ENCODE measurements at places on chromosomes 6 and 20. TPM values are rescaled to one million over a fixed set of nuclear protein-coding genes. Genes with fewer than 3 reads are reported as not detected.

NHLRC1 gene
- 1.9 TPM for total RNA-seq

FAM83B gene
- total RNA-seq: 0.09 TPM

PNLDC1 gene
- 0.06 TPM for total RNA-seq

NKX2-2 gene
- not detected for total RNA-seq

C2 gene
- 0.42 TPM for total RNA-seq

DLL1 gene
- total RNA-seq: 0.15 TPM

DPM1 gene
- total RNA-seq: 72.6 TPM

HLA-DQB2 gene
- not detected for total RNA-seq

LAMA2 gene
- total RNA-seq: 0.42 TPM

GTSF1L gene
- not detected for total RNA-seq

FAM217A gene
- not detected for total RNA-seq

DLK2 gene
- total RNA-seq: 7.9 TPM

RIMS1 gene
- not detected for total RNA-seq

MMUT gene
- 7.7 TPM for total RNA-seq

MATN4 gene
- 0.06 TPM for total RNA-seq

MUC22 gene
- 0.03 TPM for total RNA-seq

All from A549 treated with CORT108297 at 1 μM for 4 hours (cell line).